CD4-positive, alpha-beta T cell treated with Interferon alpha-2 for 1 hour (primary cell): ENCODE measurements at places on chromosomes 3 and 15.

DNA sequence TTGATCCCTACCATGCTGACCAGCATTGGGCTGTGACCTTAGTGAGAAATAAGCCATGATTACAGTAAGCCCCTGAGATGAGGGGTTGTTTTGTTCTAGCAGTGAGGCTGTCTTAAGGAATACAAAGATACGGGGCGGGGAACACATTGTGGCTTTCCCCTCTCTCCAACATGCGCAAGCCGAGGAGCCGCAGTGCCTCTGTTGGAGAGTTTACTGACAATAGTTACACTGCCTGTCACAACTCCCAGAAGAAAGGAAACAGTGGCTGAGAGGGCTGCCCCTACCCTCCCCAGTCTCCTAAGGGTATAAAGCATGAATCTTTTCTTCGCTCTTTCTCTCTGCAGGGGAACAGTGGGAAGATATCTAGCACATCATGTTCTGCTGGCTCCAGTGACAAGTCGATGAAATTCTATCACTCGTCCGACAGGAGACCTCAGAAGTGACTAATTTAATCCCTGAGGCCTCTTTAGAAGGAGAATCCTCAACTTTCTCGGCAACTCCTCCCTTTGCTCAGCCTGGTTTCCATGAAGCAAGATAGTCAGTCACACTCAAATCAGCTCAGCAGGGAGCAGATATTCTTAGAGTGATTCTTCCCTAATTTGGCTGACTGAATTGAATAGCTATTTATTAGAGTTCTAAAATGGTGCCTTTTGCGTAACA is 409.0 kb upstream of the PROK2 start:
- DNase-seq: no peak

GRCh38 chr3:77242371-77242770 is 202.5 kb downstream of the ROBO2 start:
- DNase-seq: no peak

- DNase-seq: no peak
Observed at GRCh38 chr3:141996437-141996836, 120.0 kb downstream of the ATP1B3 start.

DNA sequence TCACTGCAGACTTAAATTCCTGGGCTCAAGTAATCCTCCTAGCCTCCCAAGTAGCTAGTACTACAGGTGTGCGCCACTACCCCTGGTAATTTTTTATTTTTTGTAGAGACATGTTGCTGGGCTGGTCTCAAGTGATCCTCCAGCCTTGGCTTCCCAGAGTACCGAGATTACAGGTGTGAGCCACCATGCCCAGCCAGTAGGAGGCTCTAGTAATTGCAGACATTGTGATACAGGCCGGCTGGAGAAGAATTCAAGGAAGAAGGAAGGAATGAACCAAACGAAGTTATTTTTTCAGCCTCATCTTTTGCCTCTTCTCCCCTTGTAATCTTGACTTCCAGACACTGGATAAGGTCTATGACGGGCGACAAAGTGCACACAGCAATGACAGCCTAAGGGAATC is 3.2 kb upstream of the PPP4R2 start:
- no peak for DNase-seq

GRCh38 chr15:81023483-81024264 is 23.0 kb downstream of the TLNRD1 start:
- peak; percentile 60 for DNase-seq

GRCh38 chr15:98835876-98836275 is 171.7 kb downstream of the PGPEP1L start:
- no peak for DNase-seq

DNA sequence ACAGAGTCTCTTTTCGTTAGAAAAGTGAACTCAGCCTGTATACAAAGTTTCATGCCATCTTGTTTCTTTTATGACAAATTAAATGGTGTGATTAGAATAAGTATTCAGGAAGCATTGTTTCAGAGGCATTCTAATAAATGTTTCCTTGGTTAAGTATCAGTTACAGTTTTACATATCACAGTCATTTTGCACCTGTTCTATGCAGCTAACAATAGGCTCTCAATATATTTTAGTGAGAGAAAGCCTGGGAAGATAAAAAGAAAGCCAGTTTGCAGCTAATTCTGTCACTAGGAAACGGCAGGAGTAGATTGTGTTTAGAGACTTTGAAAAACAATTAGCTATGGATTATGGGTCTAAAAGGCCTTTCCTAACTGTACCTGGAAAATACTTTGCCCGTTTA is 252.8 kb downstream of the ZIC1 start:
- DNase-seq: no peak

- DNase-seq: no peak
Observed at GRCh38 chr3:133592843-133593242, 19.4 kb downstream of the CDV3 start.

GRCh38 chr3:117630885-117631284 is 921.3 kb downstream of the TUSC7 start:
- DNase-seq: no peak

DNA sequence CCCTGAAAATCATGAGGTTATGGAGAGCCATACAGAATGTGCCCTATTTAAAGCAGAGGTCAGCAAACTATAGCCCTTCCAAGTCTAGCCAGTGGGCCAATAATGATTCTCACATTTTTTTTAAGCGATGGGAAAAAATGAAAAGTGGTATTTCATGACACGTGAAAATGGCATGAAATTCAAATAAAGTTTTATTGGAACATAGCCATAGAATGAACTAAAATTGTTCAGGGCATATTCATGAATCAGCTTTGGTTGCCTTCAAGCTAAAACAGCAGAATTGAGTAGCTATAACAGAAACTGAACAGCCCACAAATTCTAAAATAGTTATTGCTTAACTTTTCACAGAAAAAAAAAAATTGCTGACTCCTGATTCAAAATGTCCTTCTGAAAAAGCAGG is 104.5 kb downstream of the TFG start:
- DNase-seq: no peak

- DNase-seq: no peak
Observed at GRCh38 chr15:67820992-67821783, 4.1 kb upstream of the SKOR1 start.

DNA sequence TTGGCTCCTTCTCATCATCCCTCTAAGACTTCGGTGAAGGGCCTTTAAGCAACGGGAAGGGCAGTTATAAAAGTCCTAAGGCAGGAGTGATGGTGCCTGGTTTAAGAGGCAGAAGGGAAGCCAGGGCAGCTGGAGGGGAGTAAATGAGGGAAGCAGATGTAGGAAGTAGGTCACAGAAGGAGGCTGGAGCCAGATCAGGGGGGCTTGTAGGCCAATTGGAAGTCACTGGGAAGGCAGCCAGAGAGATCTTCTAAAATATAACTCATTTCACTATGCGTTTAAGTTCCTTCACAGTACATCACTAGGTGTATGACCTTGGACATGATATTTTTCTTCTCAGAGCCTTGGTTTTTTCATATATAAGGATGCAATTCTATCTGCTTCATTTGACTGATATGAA is 94.7 kb downstream of the MYH15 start:
- DNase-seq: no peak

- no peak for DNase-seq
Observed at GRCh38 chr3:173747427-173747826, 349.9 kb downstream of the NLGN1 start.

- no peak for DNase-seq
Observed at GRCh38 chr3:169383770-169384169, 279.7 kb downstream of the MECOM start.

DNA sequence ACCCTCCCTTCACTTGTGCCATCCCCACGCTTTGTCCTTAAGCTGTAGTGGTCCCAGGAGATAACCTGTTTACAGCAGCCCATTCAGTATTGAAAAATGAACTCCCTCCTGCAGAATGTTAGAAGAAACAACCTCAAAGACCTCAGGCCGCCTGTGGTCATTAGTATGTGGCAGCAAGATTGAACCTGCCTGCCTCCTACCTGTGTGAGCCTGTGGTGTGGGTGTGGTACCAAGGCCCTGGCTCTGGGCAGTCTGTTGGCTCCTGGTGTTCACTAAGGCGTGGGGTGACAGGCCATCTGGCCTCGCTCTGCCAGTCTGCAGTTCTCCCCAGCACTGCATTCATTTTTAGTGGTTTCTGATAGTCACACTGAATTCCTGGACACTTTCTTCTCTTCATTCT is 21.0 kb downstream of the LSM3 start:
- no peak for DNase-seq

GRCh38 chr3:42805141-42805821 is 991 bp upstream of the HIGD1A start:
- DNase-seq: no peak

- no peak for DNase-seq
Observed at GRCh38 chr15:70361106-70361505, 263.4 kb upstream of the TLE3 start.

DNA sequence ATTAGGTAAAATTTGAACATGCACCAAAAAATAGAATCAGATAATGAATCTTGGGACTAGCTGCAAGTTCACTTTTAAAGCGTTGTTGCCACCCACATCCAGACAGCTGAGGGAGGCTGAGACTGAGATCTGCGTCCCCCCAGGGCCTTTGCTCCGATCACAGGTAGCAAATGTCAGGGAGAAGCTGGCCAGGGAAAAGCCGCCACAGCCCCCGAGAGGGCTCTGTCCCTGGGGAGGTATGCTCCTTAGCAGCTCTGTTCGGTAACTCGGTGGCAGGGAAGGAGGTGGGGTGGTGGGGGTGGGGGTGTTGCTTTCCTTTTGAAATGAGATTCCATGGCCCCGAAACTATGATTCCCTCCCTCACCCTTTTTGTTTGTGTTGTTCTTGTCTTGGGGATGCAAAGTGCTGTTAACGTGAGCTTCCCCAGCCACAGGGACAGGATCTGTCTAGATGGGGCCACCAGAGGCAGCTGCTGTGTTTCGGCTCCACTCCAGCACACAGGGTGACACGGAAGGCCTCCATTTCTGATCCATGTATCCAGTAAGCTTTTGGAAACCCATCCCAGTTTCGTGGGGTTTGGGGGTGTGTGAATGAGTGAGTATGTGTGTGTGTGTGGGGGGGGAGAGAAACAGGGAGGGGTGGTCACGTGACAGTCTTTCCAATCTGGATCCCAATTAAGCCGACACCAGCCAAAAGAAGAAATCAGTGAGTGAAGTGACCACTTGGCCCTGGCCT is 1.1 kb upstream of the MINAR1 start:
- DNase-seq: no peak

- peak; percentile 59 for DNase-seq
Observed at GRCh38 chr15:77002954-77003912, 8.3 kb downstream of the PSTPIP1 start.

- no peak for DNase-seq
Observed at GRCh38 chr15:34355241-34355640, 11.8 kb downstream of the LPCAT4 start.

DNA sequence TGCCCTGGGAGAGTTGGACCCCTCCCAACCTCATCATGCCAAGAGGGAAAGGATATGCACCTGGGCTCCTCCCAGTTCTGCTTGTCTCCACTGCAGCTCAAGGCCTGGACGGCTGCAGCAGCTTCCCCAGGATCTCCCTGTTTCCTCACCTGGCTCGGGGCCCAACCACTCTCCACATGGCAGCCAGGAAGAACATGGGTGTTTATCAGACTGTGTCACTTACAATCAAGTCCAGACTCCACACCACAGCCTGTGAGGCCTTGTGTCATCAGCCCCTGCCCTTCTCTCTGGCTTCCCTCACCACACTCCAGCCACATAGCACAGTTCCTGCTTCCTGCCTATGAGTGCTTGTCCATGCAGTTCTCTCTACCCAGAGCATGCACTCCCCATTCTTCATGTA is 534.4 kb downstream of the EPHB1 start:
- no peak for DNase-seq

DNA sequence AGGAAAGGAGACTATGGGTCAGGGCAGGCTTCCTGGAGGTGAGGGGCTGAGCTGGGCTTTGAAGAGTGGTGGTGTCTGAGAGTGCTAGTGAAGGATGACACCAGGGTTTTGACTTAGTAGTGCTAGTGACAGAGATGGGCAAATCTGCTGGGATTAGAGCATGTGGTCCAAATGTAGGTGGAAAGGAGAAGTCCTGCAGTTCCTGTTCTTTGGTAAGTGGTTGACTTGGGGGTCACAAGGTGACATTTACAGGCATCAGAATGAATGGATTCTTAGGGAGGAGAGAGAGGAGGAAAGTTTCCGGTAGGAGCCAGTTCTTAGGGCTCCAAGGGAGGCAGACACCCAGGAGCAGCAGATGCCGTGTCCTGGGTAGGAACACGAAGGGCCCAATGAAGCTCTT is 796 bp upstream of the DOCK3 start:
- no peak for DNase-seq

DNA sequence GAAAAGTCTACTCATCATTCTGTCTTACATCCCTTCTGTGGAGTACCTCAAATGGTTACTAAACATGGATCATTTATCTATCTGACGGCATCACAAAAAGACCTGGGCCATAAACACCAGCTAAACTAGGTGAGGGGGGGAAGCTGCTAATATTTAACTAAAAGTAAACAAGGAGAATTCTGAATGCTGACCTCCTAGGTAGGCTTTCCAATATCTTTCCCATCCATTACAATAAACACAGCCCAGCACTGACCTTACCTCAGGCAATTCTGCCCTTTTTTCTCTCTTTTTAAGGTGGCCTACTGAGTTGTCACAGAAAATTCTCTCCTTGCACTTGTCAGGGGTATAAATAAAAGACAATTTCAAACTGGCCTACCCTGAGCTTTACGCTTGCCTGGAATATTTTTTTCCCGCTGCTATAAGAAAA is 33.1 kb downstream of the USF3 start:
- no peak for DNase-seq
